Activated gamma-delta T cell (primary cell): ENCODE measurements at places on chromosomes 6 and 20.

DNA sequence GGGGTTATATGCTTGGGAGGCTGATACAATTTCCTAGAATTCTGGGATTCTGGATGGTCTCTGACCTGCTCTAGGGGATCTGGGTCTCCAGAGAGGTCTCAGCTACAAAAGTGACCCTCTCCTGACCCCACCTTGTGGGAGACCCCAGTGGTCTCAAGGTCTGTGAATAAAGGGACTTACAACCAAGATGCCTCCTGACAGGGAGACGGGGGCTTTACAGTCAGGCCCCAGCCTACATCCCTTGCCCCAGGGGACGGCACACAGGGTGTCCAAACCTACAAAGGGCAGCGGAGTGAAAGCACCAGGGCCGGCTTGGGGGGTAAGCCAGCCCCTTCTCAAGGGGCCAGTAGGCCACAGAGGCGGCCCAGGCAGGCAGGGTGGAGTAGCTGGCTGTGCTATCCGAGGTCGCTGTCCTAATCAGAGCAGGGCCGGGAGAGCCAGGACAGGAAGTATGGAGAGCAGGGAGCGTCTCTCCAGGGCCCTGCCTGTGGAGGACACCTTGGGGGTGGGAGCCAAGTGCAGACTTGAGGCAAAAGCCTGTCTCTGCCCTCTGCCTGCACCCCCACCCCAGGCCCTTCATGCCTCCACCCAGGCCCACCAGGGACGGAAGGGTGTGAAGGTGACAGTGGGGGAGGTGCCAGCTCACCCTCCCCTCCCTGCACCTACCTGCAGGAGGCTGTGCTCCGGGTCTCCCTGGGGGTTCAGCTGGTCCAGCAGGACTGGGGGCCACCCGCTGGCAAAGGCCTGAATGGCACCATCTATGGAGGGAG lies 3.5 kb downstream of the GFRA4 start:
- no peak for DNase-seq

DNA sequence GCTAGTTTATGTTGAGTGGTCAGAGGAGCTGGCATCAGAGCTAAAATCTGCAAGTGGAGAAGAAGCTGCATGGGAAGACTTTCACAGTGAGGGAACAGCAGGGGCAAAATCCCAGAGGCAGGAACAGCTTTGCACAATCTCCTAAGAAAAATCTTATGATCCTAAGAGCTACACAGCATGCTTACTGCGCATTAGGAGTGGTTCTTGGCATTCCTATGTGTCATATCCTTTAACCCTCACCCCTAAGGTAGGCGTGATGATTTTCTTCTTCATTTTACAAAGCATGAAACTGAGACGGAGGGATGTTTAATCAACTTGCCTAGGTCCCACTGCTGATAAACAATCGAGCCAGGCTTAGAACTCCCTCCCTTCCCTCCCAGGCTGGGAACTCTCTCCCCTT lies 313.6 kb upstream of the SULF2 start:
- no peak for DNase-seq

DNA sequence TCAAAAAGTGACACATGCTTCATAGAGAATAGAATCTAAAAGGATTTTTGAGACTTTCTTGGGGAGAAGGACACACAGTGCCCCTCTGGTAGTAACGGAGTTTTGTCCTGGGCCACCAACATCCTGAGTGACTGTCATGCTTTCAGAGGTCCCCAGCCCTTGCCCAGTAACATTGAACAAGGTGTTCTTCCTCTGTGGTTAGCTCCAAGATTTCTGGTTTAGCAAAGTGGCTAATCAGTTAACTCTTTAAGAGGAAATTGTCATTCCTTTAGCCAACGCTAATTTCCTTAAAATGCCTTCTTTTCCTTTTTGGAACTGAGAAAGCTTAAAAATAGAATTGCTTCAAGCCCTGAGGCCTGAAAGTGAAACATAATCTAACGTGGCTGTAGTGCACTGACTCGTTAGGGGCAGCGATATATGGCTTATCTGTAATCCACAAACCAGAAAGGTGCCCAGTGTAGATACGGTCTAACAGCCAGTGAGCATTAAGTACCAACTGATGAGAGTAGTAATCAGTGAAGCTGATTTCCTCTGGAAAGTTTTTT lies 7.8 kb downstream of the E2F3 start:
- no peak for DNase-seq

- no peak for DNase-seq
These were observed 1.9 kb upstream of the ULBP1 start for GRCh38 chr6:149961728-149962425.

DNA sequence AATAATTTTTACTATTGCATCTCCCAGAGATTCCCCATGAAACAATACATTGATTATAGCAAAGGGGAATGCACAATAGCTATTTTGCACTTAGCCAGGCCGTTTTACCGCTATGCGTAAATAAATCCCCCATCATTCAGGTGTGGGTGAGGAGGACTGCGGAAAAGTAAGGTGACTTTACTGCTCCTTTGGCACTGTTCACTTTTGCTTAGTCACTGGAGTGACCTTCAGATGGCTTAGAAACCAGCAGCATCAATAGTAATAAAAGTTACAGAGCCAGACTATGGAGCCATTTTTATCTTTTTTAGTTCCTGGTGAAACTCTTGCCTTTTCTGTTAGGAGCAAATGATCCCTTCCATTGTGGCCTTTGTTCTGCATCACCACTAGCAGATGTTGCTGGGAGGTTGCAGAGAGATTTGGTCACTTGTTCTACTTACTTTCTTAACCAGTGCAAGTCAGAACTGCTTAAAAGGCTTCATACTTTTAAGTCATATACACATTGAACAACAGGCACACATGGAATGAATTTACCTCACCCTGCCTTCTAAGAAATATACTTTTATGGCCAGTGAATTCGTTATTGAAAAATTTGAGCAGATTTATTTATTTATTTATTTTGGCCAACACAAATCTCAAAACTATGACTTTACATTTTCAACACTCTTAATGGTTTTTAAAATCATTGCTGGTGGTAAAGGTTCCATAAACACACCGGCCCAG lies 12.1 kb upstream of the BTBD3 start:
- DNase-seq: no peak

- no peak for DNase-seq
These were observed 332.9 kb downstream of the TFAP2A start for GRCh38 chr6:10081957-10082356.

- no peak for DNase-seq
These were observed 185.6 kb downstream of the KIF16B start for GRCh38 chr20:16387666-16388065.

DNA sequence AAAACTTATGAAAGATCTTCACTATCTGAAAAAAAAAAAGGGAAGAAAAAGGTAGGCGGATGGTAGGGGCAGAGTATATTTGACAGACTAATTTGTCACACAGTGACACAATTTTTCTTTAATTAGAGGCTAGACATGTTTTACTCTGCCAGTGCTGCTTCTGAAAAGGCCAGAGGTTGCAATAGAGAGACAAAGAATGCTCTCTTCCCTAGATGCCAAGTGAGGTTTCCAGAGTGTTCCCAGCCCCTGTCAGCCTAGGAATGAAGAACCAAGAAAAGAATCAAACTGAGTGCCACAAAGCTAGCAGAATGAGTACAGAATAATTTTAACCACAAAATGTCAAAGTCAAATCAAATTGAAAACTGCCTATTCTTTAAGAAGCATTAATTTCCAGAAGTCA lies 13.0 kb downstream of the PNISR start:
- no peak for DNase-seq

- DNase-seq: no peak
These were observed 15.8 kb upstream of the LIN28B start for GRCh38 chr6:104940893-104941728.

- no peak for DNase-seq
These were observed 51.2 kb downstream of the C6orf52 start for GRCh38 chr6:10643201-10643651.
